Metanephros (tissue), 2 donors: ENCODE measurements at places on chromosomes 7 and 10. TPM values are rescaled to one million over a fixed set of nuclear protein-coding genes. Genes with fewer than 3 reads are reported as not detected.

The IFIT1 gene
- 18.9 TPM for total RNA-seq

The ACSM6 gene
- total RNA-seq: 0.12 TPM

The ANKIB1 gene
- 36.9 TPM for total RNA-seq

The TDRD1 gene
- total RNA-seq: 0.06 TPM

The EVX1 gene
- not detected for total RNA-seq

The RRP12 gene
- total RNA-seq: 27.2 TPM

The UBE3C gene
- 56.1 TPM for total RNA-seq

The IGFBP1 gene
- 0.82 TPM for total RNA-seq

The PRSS37 gene
- not detected for total RNA-seq

The INHBA gene
- total RNA-seq: 11.3 TPM

The CADPS2 gene
- 54.0 TPM for total RNA-seq

The NEUROG3 gene
- total RNA-seq: not detected

The LBX1 gene
- 1.5 TPM for total RNA-seq

The CHN2 gene
- 13.4 TPM for total RNA-seq
